Epithelial cell of proximal tubule (primary cell): ENCODE measurements at places on chromosomes 3 and 15. TPM values are rescaled to one million over a fixed set of nuclear protein-coding genes. Genes with fewer than 3 reads are reported as not detected.

DNA sequence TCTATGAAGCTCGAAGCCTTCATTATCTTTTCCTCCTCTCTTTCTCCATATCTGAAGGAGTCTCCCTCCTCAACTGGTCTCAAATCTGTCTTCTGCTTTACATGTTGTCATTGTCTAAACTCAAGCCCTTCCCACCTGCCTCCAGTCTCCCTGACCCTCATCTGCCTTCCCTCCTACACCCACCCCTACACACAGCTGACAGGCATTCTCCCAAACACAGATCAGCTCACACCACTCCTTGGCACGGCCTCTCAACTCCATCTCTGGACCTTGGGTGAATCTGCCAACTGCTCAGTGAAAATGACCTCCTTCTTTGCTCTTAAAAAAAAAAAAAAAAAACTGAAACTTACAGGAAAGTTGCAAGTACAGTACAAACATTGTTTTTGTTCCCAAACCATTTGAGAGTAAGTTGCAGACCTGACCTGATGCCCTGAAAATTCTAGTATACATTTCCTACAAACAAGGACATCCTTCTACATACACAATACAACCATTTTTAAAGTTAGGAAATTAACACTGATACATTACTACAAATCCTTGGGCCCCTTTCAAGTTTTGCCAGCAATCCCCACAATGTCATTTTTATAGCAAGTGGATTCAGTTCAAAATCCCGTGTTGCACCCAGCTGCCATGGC lies 49.4 kb upstream of the UBE2E1 start:
- DNase-seq = no peak

DNA sequence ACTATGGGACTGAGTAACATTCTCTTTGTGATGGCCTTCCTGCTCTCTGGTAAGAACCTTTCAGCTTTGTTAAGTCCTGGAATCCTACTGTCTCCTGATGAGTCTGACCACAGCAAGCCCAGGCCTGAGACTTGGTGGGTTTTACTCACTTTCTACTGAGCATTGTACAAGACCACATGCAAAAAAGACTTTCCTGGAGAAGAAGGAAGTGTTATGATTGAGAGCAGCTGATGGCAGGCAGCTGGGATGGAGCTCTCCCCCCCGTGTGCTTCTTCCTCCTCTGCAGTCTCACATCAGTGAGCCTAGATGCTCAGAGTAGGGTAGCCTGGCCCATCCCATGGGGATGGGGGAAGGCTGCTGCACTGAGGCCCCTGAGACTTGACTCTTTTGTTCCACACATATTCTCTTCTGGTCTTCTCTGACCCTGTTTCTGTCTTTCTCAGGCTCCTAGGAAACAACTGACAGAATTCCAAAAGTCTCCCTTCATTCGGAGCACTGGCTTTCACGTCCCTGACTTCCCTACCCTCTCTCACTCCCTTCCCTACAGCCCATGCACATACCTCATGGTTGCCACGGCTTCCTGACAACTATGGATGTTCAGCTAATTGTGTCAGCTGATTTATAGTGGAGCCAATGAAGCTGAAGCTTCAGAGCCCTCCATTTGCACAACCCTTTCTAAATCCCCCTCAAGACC lies 36.6 kb downstream of the CD86 start:
- DNase-seq = no peak

GRCh38 chr15:82848241-82848993 lies 39.0 kb downstream of the WHAMM start:
- DNase-seq = no peak

GRCh38 chr3:142912402-142913172 lies 23.7 kb upstream of the PCOLCE2 start:
- no peak for DNase-seq

ZNF80 gene
- total RNA-seq = not detected in 2 replicates

- DNase-seq = no peak
Observed at GRCh38 chr15:22947101-22948000, 32.8 kb downstream of the CYFIP1 start.

- DNase-seq = no peak
Observed at GRCh38 chr3:32856355-32856889, 38.6 kb downstream of the TRIM71 start.

DNA sequence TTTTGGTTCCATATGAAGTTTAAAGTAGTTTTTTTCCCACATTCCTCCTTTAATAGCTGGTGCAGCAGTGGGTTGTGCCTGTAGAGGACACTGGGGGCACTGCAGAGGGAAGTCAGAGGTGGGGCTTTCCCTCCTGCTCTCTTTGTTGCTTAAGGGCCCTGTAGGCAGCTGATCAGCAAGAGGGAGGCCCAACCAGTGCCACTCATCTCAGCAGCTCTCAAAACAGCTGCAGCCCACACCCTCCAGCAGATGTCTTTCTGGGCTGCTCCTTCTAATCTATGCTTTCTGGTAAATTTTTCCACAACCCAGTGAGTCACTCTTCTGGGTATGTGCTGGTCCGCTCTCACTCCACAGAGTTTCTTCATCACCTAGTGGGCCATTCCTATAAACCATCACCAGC lies 263.8 kb downstream of the FEZF2 start:
- DNase-seq = peak; percentile 49

SLC35G2 gene
- total RNA-seq = 6.8 and 7.6 TPM in 2 replicates

GRCh38 chr3:187743195-187744141 lies 1.8 kb downstream of the BCL6 start:
- no peak for DNase-seq

- no peak for DNase-seq
Observed at GRCh38 chr3:128551451-128551850, 58.5 kb upstream of the GATA2 start.

GRCh38 chr15:49847423-49848281 lies 226.8 kb downstream of the DTWD1 start:
- no peak for DNase-seq

OR5K2 gene
- not detected in 2 replicates for total RNA-seq

- DNase-seq = no peak
Observed at GRCh38 chr15:41492597-41493204, 973 bp upstream of the ITPKA start.

DNA sequence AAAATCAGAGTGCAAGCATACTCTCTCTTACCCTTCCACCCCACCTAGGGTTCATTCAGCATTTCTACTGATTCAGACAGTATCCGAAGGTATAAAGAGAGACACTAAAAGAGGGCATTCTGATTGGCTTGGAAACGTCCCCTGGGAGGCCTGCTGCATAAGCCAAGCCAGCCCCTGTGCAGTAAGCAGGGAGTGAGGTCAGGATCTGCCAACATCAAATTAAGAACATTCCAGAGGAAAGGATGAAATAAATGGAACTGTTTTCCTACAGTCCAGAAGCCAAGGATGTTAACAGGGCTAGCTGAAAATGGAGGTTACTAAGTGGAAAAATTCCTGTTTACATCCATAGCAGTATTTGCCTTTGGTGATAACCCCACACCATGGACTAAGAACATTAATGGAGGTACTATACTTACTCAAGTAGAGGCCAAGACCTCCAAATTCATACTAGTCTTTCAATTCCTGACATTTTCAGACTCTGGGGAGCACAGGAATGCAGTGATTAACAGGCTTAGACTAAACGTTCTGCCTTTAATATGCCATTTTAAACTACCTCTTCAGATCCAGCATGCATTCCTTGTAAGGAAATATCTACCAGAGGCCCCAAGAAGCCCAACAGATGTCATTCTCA lies 34.5 kb downstream of the NPTN start:
- DNase-seq = no peak

GRCh38 chr3:21237638-21238037 lies 513.4 kb downstream of the ZNF385D start:
- DNase-seq = no peak

DNA sequence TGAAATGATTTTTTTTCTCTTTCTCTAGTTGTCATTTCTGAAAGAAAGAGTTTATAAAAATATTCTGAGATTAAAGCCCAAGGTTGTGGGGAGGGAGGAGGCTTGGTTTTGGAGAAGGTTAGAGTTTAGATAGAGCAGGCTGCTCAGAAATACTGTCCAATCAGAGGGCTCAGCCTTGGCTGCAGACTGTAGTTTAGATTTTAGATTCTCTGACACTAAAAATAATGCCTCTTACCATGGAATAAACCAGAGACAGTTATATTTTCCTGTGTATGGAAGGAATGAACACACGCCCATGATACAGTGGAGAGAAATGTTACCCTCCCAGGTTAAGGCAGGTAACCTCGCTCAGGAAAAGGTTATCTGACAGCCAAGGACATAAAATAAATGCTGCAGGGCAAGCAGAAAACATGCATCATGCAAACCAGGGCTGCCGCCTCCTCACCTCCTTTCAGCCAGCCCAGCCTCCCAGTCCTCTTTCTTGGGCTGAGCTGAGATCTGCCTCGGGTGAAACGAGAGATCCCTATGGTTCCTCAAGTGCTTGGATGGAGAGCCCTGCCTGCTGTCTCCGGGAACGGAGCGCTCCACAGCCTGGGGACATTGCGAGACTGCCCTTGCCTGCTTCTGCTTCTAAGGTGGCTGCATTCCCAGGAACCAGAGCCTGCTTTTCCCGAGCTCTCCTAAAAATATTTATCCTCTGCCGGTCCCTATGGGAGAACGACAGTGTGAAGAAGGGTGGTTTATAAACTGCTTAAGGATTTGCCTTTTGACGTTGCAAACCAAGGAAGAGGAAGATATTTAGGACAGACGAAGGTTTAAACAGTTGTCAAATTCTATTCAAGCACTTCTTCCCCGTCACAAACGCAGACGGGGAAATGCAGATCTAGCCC lies 848 bp downstream of the NCEH1 start:
- DNase-seq = no peak

DNA sequence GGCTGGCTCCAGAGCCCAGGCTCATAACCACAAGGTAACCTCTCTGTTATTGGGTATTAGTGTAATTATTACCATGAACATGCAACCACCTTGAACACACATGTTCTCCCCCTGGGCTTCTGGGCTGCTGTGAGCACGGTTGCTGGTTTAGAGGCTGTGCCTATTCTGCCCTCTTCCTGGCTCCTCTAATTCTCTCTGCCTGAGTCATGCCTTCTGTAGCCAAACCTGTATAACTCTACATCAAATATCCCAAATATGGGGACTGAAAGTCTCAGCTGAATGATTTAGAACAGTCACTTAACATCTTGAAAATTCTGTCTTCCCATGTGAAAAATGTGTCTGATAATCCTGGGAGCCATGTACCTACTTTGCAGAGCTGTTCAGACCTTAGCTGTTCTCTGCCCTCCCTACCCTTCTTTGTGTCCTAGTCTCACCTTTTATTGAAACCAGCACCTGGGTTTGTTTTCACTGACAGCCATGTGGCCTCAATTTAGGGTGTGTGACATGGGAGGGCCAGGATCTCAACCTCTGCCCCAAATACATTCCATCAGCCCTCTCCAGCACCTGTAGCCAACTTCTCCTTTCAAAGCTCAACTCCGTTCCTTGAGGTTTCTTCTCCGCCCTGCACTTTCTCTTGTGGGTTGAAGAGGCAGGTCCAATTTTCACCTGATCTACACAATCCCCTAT lies 60.7 kb downstream of the PDZRN3 start:
- DNase-seq = no peak

CD47 gene
- 81.0 and 141 TPM in 2 replicates for total RNA-seq

GRCh38 chr3:129349791-129350190 lies 71.1 kb downstream of the HMCES start:
- DNase-seq = no peak

GRCh38 chr3:43366481-43366880 lies 80.1 kb downstream of the SNRK start:
- DNase-seq = no peak

GRCh38 chr3:47009225-47010110 lies 30.0 kb downstream of the NBEAL2 start:
- peak; percentile 22 for DNase-seq

AMT gene
- 2.3 and 2.5 TPM in 2 replicates for total RNA-seq
